ENCODE measurements at places on chromosomes 11 and 22. TPM values are rescaled to one million over a fixed set of nuclear protein-coding genes. Genes with fewer than 3 reads are reported as not detected.

C11orf42 gene
- not detected for total RNA-seq

UPK3A gene
- total RNA-seq: 1.6 TPM

FOSL1 gene
- total RNA-seq: 1.4 TPM

CYP2D6 gene
- total RNA-seq: 1.3 TPM

TCN1 gene
- not detected for total RNA-seq

SPDYC gene
- not detected for total RNA-seq

SLCO2B1 gene
- 0.42 TPM for total RNA-seq

MS4A6E gene
- not detected for total RNA-seq

YWHAH gene
- 48.9 TPM for total RNA-seq

KRTAP5-2 gene
- not detected for total RNA-seq

RFPL2 gene
- not detected for total RNA-seq

KRTAP5-1 gene
- total RNA-seq: not detected

KRTAP5-10 gene
- total RNA-seq: 0.27 TPM

ACTN3 gene
- total RNA-seq: not detected

GTSE1 gene
- total RNA-seq: 0.95 TPM

PCNX3 gene
- total RNA-seq: 45.3 TPM

OR51E2 gene
- not detected for total RNA-seq

TMEM223 gene
- 15.0 TPM for total RNA-seq

ADAMTS15 gene
- not detected for total RNA-seq

PKNOX2 gene
- total RNA-seq: not detected

SLC22A25 gene
- not detected for total RNA-seq

KLHL22 gene
- total RNA-seq: 22.4 TPM

PPP1R14B gene
- total RNA-seq: 112 TPM
